ENCODE measurements at places on chromosomes 1 and 21.

DNA sequence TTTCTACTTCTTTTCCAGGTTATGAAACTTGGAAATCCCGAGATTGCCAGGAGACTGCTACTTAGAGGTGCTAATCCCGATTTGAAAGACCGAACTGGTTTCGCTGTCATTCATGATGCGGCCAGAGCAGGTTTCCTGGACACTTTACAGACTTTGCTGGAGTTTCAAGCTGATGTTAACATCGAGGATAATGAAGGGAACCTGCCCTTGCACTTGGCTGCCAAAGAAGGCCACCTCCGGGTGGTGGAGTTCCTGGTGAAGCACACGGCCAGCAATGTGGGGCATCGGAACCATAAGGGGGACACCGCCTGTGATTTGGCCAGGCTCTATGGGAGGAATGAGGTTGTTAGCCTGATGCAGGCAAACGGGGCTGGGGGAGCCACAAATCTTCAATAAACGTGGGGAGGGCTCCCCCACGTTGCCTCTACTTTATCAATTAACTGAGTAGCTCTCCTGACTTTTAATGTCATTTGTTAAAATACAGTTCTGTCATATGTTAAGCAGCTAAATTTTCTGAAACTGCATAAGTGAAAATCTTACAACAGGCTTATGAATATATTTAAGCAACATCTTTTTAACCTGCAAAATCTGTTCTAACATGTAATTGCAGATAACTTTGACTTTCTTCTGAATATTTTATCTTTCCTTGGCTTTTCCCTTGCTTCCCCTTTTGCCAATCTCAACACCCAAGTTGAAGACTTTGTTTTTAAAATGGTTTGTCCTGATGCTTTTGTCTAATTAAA lies 4.0 kb downstream of the CDKN2C start:
- no peak for DNase-seq

GRCh38 chr1:225848030-225848955 lies 33.9 kb downstream of the TMEM63A start:
- DNase-seq = no peak

DNA sequence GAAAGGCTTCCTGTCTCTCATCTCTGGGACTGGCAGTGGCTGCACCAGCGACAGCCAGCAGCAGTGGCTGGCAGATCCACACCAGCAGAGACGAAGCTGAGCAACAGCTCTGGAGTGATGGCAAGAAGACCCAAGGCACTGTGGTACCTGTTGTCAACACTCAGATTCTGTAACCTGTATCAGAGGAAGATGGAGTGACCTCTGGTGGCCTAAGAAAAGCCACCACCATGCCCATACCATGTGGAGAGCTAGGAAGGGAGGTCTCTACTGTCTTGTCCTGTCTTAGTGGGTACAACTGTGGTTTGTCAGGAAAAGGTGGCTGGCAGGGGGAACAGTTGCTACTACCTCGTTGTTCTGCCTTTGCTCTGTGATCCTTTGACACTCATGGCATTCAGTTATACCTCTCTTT lies 22.5 kb upstream of the RHBDL2 start:
- DNase-seq = no peak

DNA sequence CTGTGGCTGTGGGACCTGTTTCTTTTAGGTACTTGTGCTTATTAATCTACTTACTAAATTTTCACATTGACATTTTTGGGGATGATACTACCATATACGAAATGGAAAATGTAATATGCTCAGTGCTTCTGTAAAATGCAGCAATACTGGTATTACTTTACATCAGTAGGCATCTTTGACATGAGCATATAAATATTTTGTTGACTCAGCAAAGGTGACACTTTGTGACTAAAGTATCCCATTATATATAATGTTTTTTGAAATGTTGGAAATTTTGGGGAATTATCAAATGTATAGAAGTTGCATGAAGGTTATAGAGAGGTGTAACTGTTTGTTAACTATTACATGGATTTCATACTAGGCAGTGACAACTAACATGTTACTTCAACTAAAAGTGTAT lies 2.3 kb upstream of the FAM177B start:
- no peak for DNase-seq

GRCh38 chr1:101187297-101187696 lies 49.5 kb upstream of the S1PR1 start:
- DNase-seq = no peak

DNA sequence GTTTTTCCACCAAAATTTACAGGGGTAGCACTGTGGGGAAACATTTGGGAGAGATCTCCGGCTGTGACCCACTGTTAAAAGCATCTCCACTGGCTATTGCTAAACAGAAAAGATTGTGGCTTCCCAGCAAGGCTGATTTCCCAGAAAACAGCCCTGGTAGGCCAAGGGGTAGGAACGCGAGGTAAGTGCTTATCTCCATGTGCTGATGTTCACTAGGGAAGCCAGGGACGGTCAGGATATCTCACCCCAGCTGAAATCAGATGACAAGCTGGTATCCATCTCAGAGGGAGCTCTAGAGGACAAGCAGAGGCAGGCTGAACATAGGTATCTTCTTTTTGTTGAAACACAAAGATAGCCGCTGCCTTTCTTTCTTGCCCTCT lies 63.6 kb downstream of the MIS18A start:
- no peak for DNase-seq

DNA sequence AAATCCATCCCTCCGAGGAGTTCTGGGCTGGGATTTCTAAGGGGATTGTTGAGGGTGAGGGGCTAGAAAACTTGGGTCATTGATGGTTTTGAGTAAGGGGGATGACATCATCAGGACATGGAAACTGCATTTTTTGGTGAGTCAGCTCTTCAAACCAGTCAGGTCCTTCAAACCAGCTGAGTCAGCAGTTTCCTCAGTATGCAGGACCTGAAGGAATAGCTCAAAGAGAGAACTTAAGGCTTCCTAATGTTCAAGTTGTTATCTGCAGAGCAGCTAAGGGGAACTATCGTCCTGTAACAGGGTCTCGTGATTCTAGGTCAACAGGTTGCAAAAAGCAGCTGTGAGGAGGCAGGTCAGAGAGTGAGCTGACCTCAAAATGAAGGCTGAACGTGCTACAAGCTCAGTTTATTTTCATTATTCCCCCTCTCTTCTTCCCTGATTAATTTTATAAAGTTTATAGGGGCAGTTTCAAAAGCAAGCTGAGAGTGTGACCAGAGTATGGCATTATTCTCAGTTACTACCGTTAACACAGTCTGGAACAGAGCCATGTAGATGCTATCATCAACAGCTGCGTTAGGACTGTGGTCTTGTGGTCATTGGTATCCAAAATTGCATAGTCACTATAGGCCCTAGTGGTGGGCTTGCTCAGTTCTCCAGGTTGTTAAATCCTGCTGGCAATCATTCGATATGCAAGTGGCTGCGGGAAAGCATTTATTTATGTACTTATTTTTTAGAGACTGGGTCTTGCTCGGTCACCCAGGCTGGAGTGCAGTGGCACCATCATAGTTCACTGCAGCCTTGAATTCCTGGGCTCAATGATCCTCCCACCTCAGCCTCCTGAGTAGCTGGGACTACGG lies 10.7 kb upstream of the SDC3 start:
- DNase-seq = no peak

- DNase-seq = no peak
Measured at GRCh38 chr1:162892906-162893611, 32.1 kb upstream of the CCDC190 start.

GRCh38 chr21:45067462-45068285 lies 6.7 kb upstream of the ADARB1 start:
- DNase-seq = no peak

DNA sequence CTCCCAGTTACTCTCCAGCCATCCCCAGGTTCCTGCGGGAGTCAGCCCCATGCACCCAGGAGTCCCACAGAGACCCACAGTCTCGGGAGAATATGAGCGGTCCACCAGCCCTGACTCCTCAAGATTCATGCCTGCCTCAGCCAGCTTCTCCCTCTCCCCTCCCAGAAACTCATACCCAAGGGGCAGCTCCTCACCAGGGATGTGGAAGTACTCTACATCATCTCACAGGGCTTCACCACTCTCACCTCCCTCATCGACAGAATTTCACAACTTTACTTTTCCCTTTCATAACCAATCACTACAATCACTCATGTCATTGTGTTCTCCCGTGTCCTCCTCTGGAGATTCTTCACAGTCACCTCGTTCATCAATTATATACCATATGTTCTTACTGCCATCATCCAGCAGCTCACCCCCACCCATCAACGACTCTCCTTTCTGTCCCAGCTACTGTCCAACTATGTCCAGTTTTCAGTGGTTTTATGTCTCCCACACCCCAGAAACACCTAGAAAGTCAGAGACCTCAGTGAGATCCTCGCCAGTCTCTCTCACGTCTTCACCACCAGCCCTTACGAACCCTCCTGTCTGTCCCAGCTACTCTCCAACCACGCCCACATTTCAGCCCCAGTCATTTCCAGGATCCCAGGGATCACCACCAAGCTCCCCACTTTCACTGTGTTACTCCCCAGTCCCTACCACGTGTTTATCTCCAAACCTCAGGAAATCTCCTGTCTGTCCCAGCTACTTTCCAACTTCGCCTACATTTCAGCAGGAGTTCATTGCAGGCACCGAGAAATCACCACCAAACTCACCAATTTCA lies 1530.1 kb upstream of the TPTE start:
- no peak for DNase-seq

- no peak for DNase-seq
Measured at GRCh38 chr21:45469273-45470086, 64.5 kb downstream of the COL18A1 start.

GRCh38 chr1:204382714-204383083 lies 23.0 kb upstream of the PLEKHA6 start:
- no peak for DNase-seq

GRCh38 chr1:46676531-46676930 lies 4.9 kb downstream of the TEX38 start:
- DNase-seq = no peak

DNA sequence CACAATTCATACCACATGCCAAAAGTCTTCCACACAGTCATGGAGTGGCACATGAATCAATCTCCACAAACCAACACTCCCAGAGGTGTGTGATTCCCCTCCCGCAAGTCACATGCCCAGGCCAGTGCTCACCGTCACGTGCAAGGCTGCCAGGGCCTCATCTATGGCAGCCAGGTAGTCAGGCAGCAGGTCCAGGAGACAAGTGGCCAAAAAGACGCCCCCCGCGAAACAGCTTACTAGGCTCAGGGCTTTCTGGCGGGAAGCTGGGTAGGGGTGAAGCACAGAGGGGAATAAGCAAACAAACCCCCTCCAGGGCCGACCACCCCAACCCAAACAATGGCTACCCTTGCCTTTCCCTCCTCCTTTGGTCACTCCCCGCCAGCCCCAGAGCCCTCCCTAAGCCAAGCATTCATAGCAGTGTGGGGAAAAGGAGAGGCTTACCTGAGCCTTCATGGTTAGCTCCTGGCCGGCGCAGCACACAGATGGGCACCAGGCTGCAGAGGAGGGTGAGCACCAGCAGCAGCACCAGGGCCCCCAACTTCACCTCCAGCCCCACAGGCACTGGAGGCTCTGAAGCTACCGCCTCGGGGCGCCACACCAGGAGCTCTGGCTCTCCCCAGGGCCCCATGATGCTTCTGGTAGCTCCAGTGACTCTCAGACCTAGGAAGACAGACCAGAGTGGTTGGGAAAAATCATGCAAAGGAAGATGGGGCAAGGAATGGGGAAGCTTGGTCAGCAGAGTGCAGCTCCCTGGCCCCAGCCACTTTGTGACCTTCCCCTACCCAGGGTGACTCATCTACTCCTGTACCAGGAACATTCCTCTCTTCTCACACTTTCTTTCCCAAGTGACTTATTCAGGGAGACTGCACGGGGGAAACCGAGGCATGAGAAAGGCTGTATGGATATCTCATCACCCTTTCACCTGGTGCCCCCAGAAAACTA lies 978 bp downstream of the SLC39A1 start:
- no peak for DNase-seq

DNA sequence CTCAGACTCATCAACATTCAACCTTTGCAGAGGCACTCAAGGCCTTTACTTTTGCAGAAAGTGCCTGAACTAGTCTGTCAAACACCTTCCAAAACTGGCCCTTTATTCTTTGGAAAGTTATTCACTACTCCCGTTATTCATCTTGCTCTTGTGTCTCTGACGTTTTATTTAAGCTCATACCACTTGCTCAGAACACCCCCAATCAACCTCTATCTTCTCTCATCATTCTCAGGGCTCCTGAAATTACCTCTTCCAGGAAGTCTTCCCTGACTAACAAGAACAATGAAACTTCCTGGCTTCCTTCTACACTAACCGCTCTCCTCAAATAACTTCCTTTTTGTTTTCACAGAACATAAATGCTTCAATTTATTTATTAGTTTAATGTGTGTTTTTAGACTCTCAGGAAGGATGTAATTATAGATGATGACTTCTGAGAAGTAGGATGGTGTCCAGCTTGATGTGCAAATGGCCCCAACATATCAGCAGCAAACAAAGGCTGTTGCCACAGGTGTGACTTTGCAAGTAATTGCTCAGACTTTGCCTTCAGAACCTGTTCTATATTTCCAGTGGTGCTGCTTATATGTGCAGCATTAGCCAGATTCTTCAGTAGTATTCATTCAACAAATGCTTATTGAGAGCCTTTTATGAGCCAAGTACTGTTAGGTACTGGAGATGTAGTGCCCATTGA lies 22.8 kb upstream of the BATF3 start:
- no peak for DNase-seq

DNA sequence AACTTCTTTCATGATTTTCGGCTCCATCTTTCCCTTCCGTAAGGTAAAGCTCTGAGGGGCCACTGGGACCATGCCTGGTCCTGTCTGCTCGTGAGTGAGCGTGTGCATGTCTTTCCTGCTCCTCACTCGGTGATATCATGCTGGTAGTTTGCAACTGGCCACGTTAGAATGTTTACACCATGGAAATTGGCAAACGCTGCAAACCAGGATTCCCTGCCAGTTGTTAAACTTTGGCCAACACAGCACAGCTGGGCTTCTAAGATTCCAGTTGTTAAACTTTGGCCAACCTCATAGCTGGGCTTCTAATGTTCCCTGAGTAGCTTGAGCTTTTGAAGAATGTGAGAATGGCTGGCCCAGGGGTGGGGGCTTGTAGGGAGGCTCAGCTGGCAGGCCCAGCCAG lies 68.0 kb upstream of the ACTL8 start:
- DNase-seq = no peak

DNA sequence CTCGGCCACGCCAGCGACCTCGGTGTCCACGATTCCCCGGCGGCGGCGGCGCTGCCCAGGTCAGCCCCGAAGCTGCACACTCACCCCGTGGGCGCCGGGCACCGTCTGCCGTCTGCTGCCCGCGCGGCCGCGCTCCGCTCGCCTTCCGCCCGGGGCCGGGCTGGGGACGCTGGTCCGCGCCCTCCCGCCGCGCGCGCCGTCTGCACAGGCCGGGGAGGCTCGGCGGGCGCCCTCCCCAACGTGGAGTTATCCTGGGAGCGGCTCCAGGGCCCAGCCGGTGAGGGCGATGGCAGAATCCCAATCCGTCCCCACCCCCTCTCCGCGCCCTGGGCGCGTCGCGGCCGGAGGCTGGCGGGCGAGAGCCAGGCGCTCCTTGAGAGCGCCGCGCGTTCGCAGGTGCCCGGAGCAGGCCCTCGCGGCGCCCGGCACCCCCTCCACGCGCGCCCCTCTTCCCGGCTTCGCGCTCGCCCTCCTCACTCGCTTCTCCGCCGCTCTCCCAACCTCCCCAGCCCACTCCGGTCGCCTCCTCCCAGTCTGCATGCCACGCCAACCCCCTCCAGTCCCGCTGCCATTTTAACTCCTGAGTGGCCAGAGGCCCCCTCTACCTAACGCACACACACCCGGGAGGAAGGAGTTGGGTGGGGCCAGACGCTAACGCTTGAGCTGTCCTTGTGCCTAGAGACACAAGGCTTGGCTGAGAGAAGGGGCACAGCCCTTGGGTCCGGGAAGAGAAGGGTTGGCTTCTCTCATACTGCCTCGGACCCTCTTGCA lies at the start of gene LRRN2:
Gene LRRN2 (minus strand): TSS at position 503 of the 771 bp plus-strand sequence. CDS start 65,746 bp downstream, outside the sequence.
- no peak for DNase-seq
